ENCODE measurements at places on chromosomes 4 and X.

DNA sequence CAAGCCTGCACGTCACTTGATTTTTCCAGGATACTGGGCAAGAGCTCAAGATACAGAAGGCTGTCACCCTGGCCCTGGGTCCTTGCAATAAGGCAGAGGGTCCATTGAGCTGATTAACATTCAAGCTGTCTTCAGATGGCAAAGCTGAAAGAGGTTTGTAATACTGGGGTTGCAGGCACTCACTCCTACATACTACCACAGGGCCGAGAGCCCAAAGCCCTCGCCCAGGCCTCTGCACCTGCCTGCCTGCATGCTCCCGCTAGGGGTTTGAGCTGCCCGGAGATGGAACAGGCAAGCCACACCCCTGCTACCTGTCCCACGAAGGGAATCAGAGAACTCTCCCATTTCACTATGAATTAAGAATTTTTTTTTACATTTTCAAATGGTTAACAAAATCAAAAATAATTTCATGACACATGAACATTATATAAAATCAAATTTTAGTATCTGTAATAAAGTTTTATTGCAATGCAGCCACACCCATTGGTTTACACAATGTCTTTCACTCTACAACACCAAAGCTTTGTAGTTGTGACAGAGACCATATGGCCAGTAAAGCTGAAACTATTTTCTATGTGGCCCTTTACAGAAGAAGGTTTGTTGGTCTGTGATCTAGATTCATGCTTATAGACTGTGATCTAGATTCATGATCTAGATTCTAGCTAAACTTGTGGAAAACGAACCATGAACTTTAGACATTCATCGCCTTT, 530.4 kb upstream of the IGFBP7 start:
- DNase-seq: no peak

- no peak for DNase-seq
Measured at GRCh38 chrX:148380107-148380506, 120.3 kb upstream of the AFF2 start.

DNA sequence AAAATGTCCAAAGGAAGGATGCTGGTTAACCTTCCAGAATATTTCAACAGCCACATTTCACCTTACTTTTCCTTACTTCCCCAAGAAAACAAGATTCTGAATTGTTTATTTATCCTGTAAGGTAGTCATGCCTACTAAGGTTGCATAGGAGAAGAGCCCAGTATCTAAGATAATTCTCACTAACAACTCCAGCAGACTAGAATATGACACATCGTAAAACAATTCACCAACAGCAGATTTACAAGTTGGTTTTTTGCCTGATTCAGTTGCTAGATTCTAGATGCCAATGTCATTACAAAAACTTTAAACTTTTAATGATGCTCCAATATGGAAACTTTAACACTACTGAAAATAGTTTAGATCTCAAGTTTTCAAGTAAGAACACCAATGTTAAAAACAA, 176.4 kb downstream of the IL13RA2 start:
- DNase-seq: no peak

- no peak for DNase-seq
Measured at GRCh38 chr4:83552083-83552482, 16.2 kb downstream of the GPAT3 start.

GRCh38 chrX:154417157-154417556, 5.8 kb downstream of the TAFAZZIN start:
- DNase-seq: no peak

DNA sequence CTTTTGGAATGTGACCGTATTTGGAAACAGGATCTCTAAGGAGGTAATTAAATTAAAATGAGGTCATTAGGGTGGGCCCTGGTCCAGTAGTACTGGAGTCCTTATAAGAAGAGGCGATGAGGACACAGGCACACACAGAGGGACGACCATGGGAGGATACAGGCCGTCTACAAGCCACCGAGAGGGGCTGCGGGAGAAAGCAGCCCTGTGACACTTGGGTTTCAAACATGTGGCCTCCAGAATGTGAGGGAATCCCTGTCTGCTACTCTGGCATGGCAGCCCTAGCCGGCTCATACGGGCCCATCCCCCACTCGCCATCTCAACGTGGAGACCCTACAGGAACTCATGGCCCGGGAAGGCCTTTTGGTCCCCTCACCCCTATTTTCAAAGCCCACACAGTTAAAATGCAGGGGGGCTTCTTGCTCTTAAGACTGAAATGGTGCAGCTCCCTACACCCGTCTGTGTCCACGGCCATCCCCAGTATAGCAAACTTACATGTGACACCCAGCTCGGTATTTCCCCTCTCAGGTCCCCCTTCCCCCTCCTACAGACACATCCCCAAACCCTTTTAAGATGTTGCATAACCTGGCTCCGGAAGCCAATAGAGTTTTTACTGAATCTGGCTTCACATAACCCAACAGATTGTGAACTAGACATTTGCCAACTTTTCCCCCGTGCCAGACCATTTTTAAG, 124.1 kb upstream of the TBL1X start:
- DNase-seq: no peak

GRCh38 chr4:127783955-127784770, 2.0 kb downstream of the HSPA4L start:
- no peak for DNase-seq

- no peak for DNase-seq
Measured at GRCh38 chr4:123380728-123381716, 15.6 kb upstream of the SPRY1 start.
